ENCODE measurements at places on chromosomes 5 and 9. TPM values are rescaled to one million over a fixed set of nuclear protein-coding genes. Genes with fewer than 3 reads are reported as not detected.
A peak's percentile ranks its signal among the peaks of the same experiment; 100 is the strongest.

DNA sequence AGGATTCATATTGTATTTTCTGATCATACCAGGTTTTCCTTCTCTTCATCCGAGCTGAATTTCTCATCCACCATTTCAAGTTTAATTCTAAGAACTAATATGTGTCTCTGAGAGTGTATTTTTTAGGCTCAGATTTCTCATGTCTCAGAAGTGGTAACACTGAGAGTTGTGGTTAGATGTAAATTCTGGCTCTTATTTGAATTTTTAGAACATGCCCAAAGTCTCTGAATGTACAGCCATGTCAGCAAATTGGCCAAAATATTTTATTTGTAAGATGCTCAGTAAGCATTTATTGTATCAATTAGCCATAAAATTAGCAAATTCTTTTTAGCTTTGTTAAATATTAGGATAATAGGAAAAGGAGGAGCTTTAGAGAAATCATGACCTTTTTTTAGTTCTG is 16.6 kb downstream of the SV2C start:
- no peak for DNase-seq

GRCh38 chr9:94029932-94030317 is 54.3 kb upstream of the PTPDC1 start:
- no peak for DNase-seq

DNA sequence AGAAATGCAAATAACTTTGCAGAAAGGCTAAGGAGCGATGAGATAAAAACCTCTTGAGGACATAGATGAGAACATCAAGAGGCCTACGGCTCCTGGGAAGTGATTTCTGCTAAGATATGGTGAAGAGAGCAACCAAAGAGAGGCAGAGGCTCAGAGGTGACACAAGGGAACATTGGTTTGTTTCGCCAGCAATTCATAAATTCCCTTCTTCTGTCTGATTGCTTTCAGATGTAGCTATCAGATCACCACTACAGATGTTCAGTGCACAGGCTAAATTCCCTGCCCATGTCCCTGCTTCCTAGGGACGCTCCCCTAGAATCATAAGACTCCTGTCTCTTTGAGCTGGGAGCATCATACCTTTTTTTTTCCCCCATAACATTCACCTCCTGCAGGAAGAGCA is 11.2 kb downstream of the AGXT2 start:
- DNase-seq: no peak

DNA sequence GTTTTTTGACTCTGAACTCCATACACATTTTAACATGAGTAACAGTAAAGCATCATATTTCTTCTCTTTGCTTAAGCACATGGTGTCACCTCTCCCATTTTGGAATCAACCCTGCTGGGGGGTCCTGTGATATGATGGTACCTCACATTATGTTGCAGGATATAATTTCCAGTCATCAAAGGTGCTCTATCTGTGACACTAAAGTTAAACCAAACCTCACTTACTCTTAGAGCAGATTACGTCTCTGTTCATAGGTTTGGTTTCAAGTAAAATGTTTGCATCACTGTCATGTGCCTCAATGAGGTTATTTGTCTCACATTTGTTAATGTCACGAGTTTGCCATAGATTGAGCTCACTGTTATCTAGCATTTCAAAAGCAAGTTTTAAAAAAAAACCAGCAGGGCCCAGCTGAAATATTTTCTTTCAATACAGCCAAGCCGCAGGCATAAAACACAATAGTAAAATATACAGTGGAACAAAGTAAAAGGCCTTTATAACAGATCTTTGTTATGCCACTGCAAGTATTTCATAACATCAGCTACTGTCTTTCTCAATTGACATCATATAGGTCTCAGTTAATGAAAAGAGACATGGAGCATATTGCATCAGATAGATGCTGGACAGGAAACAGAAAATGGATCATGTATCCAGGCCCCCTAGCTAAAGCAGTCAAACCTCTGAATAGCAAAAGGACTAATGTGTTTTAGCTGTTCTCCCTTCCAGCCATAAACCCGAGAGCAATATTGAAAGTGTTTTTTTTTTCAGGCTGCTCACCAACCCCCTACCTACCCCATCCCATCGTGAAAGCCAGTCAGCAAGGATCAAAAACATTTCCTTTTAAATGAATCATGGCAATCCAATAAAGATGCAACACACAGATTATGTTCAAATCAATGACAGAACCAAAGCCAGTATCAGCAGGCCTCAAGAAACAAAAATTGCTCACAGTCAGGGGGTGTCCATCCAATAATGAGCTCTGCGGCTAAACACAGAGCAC is 182.1 kb upstream of the ITGA1 start:
- DNase-seq: no peak

- DNase-seq: no peak
Measured at GRCh38 chr5:133091034-133091433, 39.2 kb downstream of the HSPA4 start.

DNA sequence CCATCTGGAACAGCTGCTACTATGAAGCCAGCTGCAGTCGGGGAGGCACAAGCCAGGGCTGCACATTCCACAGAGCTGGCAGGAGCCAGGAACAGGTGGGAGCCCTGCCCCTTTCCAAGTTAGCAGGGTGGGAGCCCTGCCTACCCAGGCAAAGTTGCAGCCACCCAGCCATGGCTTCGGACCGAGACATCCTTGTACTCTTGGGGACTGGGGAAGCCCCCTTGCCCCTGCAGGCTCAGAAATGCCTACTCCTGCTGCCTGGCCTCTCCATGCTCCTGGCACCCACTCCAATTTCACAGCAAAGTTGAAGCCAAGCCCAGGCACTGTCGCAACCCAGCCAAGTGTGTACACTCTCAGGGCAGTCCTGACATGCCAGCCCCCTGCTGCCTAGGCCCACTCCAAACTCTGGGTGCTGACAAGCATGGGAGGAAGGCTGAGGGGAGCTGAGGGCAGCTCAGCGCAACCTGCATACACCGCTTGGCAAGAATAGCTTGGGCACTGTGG is 165.1 kb downstream of the RNF180 start:
- DNase-seq: no peak

Gene ANKRD31
- not detected for total RNA-seq

DNA sequence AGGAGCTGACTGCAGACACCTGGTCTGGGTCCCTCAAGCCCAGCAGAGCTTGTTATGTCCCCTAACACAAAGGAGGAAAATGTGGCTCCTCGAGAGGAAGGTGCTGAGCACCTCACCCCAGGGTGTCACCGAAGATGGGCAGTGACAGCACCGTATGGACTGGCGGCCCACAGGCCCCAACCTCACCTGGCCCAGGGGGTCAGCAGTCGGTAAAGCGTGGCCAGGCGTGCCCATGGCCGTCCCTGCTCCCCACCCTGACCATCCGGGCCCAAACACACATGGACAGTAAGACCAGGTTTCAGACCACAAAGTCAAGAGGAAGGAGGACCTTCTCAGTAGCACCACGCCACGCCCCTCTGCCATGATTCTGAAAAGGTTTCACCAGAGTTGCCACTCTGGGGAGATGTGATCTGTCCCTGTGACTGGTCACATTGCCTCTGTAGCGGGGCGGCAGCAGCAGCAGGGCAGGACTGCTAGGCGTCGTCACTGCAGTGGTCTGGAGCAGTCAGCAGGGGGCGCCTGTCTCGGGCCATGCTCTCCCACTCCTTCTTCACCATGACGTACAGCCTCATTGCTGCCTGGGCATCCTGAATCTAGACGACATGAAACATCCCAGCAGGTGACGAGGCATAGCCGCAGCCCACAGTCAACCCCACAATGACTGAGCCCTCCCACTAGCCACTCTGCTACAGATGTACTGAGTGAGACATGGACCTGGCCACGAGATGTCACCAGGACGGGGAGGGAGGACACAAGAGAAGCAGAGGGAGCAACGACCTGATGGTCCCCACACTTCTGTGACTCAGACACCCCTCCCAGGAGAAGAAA is 11.1 kb downstream of the REXO4 start:
- DNase-seq: peak; percentile 80

DNA sequence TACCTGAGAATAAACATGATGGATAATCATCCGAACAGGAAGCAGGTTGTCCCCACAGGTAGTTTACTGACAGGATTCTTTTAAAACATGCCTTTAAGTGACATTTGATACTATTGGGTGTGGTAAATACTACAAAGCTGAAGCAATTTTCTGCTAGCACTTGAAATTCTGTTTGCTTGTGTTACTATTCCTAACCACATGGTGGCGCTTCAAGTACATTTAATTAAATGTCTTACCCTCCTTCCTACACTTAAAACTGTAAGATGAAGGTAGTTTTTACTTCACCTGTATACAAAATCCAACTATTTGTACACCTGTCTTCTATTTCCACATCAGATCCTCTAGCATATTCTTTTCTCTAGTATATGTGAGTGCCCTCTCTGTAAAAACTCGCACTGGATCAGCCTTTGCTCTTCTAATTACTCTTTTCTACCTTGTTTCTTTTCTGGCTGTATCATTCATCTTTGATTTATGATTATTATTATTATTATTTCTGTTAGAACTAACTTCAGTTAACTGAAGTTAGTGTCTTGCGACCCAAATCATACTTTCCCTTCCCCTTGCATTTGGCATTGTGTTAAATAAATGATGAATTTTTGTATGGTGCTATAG is 18.4 kb downstream of the SLC25A46 start:
- no peak for DNase-seq

Gene DAPK1
- 13.4 TPM for total RNA-seq

- no peak for DNase-seq
Measured at GRCh38 chr5:158658446-158659230, 441.1 kb downstream of the EBF1 start.

Gene AGXT2
- not detected for total RNA-seq

- DNase-seq: no peak
Measured at GRCh38 chr5:145811834-145812625, 23.1 kb downstream of the PRELID2 start.

GRCh38 chr9:12689233-12689632 is 4.0 kb upstream of the TYRP1 start:
- DNase-seq: no peak

DNA sequence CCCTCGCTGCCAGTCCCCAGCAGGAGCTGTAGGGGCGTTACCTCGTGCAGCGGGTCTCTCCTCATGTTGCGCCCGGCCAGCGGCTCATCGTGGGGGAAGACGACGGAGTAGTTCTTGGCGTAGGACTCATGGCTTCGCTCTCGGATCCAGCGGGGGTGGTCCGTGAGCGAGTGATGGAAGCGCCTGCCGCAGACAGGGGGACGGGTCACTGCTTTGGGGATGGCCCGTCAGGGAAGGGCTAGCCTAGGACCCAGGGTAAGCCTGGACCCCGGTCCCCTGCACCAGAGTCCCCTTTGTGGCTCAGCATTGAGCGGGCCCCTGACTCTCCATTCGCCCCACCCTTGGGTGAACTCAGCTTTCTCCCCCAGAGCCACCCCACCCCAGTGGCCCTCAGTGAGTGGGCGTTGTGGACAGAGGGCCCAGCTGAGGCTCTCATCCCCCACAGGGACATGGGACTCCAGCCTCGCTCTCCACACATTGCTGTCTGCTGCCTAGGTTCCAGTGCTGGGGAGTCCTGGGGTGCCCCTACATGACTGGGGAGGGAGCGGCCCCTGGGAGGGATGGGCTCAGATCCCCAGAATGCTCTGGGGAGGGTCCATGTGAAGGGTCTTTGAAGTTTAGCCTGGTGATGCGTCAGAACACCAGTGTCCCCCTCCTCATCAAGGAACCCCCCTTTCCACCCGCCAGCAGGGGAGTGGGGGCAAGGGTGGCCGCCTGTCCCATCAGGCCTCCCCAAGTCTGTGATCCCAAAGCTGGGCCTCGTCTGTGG is 29.7 kb downstream of the SARDH start:
- DNase-seq: no peak

All from suprapubic skin (tissue), 4 donors.